ENCODE measurements at places on chromosomes 7 and 10.

DNA sequence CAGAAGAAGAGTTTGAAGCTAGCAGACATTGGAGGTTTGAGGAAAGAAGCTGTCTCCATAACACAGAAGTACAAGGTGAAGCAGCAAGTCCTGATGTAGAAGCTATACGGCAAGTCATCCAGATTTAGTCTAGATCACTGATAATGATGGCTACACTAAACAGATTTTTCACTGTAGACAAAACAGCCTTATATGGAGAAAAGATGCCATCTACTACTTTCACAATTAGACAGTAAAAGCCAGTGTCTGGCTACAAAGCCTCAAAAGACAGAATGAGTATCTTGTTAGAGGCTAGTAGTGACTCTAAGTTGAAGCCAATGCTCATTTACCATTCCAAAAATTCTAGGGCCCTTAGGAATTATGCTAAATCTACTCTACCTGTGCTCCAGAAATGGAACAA is 85.1 kb downstream of the SNX13 start:
- no peak for DNase-seq

DNA sequence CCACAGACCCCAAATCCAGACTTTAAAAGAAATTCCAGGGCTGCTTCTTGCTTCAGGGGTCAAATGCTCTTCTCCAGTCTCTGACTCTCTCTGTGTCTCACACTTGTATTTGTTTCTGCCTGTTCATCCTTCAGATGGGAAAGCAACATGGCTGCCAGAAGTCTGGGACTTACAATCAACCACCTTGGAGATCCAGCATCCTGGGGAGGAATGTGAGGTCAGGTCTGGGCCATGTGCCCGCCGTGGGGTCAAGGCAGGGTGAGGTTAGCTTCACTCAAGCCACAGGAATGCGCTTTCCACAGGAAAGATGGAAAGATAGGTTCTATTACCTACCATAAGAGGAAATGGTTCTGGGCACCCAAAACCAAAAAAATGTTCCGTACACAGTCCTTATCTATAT is 34.3 kb upstream of the NPVF start:
- no peak for DNase-seq

DNA sequence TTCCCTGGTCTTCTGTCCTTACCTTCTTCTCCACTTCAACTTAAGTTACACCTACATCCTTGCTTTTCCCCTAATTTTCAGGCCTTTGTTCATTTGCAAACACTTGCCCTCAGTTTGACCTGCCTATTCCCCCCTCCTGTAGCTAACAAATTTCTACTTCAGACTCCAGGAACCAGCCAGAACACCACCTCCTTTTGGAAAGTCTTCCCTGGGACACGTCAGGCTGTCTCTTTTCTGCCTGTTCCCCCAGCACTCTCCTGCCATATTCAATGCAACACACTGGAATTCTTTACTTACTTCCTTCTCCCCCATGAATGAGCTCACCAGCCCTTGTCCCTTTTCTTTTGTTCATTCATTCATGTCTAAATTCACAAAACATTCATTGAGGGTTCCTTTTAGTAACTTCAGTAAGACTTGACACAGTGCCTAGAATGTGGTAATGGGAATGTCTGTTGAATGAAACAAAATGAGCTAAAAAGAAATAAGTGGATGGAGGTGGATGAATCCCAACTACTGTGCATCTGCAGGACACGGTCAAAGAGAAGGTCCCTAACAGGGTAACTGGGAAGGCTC is 478.0 kb downstream of the KCNMA1 start:
- DNase-seq: no peak

DNA sequence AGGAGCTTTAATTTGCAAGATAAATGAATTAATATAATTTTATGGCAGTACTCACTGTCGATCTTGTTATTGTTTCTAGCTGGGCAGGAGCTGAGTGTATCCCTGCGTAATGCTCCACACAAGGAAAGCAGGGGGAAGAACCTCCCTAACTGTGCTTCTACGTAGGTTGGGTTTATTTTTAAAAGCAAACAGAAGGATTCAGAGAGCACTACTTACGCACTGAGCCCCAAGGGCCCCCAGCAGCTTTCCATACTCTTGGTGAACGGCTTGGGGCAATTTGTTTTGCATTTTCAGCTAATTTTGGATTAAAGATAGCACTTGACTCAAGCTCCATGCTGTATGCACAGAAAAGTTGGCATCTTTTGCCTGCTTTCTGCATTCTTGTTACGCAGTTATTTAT is 9.6 kb downstream of the DUSP5 start:
- no peak for DNase-seq

GRCh38 chr10:132627666-132628531 is 90.3 kb downstream of the INPP5A start:
- no peak for DNase-seq
